ENCODE measurements at places on chromosomes 13 and 19. TPM values are rescaled to one million over a fixed set of nuclear protein-coding genes. Genes with fewer than 3 reads are reported as not detected.

ADAMTSL5 gene
- 1.2 TPM for total RNA-seq

DNA sequence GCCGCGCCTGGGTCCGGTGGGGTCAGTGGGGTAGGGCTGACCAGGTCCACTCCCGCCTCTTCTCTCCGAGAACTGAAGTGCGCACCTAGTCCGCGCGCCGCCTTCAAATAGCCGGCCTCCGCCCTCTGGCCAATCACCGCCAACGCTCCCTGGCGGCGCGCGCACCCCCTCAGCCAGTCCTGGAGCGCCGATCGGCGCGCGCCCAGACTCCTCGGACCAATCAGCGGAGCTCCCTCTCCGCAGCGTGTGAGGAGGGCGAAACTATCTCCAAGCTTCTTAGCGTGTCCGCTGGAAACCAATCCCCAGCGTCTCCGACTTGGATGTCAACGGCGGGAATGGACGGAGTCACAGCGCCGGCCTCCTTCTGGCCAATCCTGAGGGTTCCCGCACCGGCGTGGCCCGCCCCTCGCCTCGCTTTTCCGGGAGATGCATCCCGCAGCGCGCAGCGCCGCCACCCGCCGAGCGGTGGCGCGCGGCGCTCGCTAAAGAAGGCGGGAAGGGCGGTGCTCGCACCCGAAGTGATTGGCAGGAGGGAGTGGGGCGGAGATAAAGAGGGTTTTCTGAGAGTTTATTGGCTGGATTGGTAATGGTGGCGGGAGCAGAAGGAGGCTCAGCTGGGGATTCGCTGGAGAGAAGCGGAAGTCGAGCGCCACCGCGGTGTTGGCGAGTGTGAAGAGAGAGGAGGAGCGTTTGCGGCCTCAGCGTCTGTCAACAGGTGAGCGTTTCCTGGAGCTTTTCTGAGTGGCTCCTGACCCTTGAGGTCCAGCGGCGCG lies at the start of gene ASF1B:
Gene ASF1B, minus strand, starts transcription at position 81 of the 773 bp plus-strand sequence. CDS start 133 bp downstream, outside the sequence.
- DNase-seq, result peak; percentile 100

- no peak for DNase-seq
Measured at GRCh38 chr19:1230783-1231489, 6.9 kb downstream of the CBARP start.

DNA sequence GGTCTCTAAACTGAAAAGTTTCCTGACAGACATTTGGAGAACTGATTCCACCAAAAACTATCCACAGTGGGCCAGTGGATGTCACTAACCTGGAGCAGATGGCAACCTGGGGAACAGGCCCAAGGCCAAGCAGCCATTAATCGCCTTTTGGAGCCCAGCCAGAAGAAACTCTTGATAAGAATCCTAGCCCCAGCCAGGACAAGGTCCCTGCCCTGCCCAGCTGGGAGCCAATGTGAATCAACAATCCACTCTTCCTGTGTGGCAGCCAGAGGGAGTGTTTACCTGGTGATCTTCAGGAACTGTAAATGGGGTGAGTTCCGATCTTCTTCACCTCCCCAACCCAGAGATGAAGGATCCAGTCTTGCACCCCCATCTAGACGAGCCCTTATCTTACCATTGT lies 14.5 kb upstream of the IGSF23 start:
- no peak for DNase-seq

GRCh38 chr13:113483504-113484293 lies 6.8 kb downstream of the DCUN1D2 start:
- no peak for DNase-seq

DNA sequence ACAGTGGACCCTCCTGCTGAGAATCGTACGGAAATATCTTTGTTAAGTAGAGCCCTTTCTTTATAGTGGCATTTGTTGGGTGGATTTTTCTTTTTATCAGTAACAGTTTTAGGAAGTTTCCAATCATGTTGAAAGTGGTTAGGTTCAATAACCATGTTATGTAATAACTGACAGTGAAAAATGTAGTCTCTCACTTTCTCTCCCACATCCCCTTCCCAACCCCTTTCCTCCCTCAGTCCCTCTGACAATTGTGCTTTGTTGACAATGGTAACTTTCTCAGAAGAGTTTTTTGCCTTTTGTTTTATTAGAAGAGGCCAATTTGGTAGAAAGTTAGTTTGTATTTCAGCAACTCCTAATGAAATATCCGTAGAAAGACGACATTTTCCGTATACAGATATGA lies 77.8 kb upstream of the SLAIN1 start:
- DNase-seq, result no peak
